ENCODE measurements at places on chromosomes 2 and 18. TPM values are rescaled to one million over a fixed set of nuclear protein-coding genes. Genes with fewer than 3 reads are reported as not detected.

Gene TMEM247
- not detected for total RNA-seq

Gene ZAP70
- total RNA-seq = 2.0 TPM

Gene STPG4
- total RNA-seq = not detected

Gene PLGLB1
- total RNA-seq = 0.36 TPM

Gene LRRTM1
- not detected for total RNA-seq

Gene RPS27A
- 2,870 TPM for total RNA-seq

Gene CDK15
- 67.0 TPM for total RNA-seq

DNA sequence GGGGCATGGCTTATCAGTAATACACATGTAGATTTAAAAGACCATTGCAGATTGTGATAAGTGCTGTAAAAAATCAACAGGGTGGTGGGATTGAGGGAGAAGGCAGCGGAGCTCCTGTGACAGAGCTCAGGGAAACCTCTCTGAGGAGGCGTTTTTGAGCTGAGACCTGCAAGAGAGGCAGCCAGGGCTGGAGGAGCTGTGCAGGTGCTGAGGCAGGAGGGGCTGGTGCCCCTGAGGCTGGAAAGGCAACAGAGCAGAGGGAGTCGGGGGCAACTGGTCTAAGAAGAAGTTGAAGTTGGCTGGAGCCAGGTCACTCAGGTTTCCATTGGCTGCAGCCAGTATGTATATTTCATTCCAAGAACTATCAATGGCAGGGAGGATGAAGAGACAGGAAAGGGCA, 47.6 kb downstream of the KLHL29 start:
- DNase-seq = no peak

DNA sequence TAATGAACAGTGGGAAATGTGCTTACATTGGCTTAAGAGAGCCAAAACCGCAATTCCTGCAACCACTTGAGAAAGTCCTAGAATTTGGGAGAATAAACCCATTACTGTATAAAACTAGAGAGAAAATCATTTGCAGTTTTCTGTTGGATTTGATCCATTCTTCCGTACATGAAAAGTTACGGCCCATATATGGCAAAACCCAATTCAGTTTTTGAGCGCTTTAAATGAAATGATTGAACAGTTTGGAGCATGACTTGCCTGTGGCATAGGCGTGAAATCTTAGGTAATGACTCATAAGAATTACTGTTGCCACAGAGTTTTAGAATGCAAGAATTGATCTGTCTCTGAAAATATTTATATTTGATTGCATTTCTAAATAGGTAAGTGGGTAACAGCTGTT, 52.0 kb downstream of the PHLPP1 start:
- peak; percentile 67 for DNase-seq

GRCh38 chr2:127620866-127621265, 25.1 kb upstream of the GPR17 start:
- DNase-seq = no peak

GRCh38 chr18:69230204-69230603, 170.5 kb upstream of the DOK6 start:
- no peak for DNase-seq

DNA sequence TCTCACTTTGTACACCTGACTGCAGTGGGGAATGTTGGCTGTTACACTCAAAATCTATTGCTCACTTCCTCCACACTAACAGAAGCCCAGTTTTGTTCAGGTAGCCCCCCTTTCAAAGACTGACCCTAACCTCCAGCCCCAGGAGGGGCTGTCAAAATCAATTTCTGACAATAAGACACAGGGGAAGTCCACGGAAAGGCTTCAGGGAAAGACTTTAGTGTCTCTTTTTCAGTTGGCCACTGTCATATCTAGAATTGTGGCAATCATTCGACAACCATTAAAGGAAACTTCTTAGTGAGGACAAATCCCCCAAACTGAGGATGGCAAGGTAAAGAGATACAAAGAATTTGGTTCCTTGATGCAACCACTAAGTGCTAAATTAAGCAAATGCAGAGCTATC, 59.0 kb downstream of the BARD1 start:
- DNase-seq = no peak

DNA sequence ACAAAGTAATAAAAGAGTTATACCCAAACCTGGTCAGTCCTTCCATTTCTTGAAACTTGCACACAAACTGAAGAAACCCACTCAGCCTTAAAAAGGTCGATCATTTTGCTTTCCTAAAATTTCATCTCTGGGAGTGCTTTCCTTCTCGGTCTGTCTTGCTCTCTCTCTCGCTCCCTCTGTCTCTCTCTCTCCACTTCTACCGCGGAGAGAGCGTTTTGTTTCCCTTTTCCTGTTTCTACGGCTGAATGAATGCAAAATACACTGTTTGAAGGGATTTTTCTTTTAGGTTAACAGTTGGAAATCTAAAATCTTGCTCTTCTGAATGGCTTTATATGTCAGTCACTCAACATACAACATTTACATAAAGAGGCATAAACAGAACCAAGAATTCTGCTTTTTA, 424.2 kb downstream of the TGIF1 start:
- DNase-seq = no peak

DNA sequence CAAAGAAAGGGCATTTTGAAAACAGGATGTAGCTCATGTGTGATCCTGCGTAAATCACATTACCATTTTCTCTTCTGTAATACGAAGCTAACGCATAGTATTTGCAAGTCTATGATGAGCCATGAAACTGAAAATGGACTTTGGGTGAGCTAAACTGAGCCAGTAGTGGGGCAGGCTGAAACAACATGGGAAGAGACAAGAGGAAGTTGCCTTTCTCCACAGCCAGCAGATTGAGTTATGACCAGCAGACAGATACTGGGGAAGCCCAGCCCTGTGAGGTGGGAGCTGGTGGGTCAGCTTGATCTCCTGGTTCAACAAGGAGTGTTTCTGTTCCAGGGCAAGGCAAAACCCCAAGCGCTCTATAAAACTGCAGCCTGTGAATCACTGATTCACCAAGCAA, 11.8 kb downstream of the CYRIA start:
- DNase-seq = no peak

DNA sequence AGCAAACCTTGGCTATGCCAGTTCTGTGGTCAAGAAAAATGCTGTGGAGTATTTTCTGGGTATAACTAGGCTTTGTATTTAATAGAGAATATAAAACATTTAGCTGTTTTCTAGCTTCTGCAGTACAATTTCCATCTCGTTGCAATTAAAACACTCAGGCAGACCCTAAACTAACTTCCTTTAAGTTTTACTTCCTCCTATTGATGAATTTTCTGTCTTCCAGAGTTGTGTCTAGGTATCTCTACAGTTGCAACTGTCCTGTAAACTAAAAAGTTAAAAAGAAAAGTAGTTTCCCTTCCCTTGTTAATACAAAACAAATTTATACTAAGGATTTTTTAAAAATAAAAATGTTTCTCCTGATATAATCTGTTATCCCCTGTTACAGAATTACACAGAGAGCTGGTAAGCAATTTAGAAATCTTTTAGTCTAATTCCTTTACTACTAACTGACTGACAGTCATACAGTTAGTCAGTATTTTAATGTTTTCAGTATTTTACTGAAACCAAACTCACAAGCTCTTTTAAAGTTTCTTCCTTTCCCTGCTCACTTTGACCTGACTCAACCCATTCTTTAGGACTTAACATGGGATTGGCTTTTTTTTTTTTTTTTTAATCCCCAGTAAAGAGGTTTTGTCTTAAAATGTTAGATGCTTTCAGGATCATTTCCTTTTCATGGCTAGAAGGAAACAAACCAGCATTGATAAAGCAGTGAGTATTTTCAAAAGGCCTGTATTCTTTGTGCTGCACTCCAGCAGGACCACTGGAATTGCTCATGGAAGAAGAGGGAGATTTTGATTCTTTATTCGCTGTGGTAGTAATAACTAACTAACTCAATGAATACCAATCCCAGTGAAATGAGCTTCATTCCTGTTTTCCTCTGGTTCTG, 22.9 kb downstream of the ITGAV start:
- DNase-seq = peak; percentile 31

DNA sequence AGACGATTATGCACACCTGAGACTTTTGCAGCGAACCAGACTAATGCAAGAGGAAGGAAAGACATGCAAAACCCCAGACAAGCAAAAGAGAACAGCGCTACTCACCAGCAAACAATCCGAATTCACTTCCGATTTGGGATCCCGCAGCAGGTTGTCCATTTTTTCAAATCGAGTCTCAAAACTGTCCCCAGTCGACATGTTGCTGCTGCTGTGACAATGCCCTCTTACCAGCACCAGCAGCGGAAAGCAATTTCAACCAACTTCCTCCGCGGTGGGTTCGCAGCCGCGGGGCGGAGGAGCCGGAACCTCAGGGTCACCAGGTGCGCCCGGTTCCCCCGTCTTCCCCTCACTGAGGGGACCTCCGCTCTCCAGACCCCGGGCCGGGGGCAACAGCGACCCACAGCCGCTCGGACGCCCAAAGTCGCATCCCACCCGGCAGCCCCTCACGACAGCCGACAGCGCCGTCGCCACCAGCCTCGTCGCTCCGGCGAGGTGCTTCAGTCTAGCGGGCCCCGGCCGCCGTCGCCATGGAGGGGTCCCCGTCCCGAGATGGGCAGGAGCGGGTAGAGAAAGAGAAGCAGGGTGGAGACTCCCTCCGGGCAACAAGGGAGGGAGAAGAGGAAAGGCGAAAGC, 784 bp downstream of the ROCK1 start:
- DNase-seq = peak; percentile 18

DNA sequence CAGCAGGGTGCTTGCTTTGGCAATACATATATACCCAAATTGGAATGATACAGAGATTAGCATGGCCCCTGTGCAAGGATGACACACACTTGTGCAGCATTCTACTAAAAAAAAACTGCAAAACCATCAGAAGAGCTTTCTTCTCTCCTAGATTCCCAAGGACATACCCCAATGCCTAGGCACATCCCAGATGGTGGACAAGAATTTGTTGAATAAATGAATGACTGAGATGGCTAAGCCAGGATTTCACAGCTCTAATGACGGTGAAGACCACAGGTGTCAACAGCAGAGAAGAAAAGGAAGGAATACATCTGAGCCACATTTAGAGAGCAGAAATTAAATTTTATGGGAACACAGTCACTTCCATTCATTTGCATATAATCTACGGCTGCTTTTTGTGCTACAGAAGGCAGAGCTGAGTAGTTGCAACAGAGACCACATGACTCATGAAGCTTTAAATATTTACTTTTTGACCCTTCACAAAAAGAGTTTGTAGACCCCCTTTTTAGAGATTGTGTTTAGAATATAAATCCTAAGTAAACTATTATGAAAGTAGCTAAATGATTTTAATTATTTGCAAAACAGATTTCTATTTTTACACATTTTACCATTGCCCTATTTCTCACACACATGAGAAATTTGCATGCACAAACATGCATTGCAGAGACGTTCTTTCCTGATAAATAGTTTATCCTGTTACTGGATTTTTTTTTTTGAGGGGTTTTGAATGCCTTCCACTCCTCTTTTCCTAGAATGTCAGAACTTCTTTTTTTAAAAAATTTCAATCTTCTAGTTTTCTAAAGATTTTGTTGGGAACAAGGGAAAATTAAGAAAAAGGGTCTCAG, 119.0 kb downstream of the PMAIP1 start:
- no peak for DNase-seq

DNA sequence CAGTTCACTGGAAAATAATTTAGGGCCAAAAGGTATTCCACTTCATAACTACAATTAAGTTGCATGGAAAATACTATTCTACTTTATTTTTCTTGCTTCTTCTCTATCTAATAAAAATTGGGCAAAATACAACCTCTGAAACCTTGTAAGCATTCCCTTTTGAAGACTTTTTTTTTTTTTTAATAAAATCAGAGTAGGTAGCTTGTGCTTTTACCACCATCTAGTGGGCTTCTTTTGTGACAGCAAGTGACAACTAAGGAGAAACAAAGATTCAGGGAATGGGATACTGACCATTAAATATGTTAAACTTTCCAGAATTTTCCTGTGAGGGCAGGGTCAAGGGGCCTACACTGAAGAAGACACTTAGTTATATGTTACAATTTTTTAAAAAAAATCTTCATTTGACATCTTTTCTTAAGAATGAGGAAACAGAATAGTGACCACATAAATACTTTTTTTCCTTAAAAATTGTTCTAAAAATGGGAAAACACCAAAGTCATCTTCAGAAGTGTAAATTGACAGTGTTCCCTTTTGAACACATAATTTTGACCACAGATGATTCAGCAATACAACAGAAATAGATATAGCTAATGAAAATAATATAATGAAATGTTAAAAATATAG, 1183.2 kb upstream of the ACVR2A start:
- DNase-seq = peak; percentile 21
